Activated CD4-positive, alpha-beta T cell treated with anti-CD3 and anti-CD28 coated beads for 1 hour (primary cell): ENCODE measurements at places on chromosomes 4 and X.

DNA sequence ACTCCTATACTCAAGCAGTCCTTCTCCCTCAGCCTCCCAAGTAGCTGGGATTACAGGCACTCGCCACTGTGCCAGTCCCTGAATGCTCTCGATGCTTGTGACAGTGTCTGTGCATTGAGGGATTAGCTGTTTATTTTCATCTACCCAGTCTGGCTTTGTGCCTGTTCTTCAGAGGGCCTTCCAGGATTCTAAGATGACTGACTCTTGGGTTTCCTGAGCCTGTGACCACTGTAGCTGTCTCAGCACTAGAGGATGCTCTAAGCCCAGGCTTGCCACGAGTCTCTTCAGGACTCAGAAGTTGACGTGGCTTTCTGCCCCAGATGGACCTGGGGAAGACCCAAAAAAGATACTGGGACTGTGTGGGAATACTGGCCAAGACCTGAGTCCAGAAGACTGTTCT lies 201.4 kb downstream of the ARHGAP10 start:
- DNase-seq = no peak

- no peak for DNase-seq
These were observed 37.6 kb downstream of the PF4 start for GRCh38 chr4:73944061-73944875.

DNA sequence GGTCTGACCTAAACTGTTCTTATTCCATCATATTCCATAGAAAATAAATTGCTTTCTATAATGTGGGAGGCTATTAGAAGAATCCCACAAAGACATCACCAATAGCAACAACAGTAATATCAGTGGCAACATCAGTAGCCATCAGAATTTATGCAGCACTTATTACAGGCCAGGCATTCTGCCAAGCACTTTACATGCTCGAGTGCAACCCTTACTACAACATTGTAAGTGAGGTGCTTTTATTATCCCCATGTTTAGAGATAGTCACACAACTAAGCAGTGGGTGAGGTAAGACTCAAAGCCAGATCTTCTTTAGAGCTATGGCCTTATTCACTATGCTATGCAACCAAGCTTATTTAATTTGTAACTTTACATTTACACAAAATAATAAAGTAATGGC lies 317.1 kb upstream of the BMP3 start:
- DNase-seq = no peak

GRCh38 chrX:17372052-17372451 lies 2.9 kb upstream of the NHS start:
- no peak for DNase-seq

GRCh38 chr4:95319169-95319568 lies 229.6 kb downstream of the UNC5C start:
- DNase-seq = no peak

GRCh38 chr4:185730849-185731608 lies 81.0 kb downstream of the SORBS2 start:
- DNase-seq = no peak

GRCh38 chr4:116515959-116516358 lies 569.4 kb downstream of the TRAM1L1 start:
- DNase-seq = no peak

DNA sequence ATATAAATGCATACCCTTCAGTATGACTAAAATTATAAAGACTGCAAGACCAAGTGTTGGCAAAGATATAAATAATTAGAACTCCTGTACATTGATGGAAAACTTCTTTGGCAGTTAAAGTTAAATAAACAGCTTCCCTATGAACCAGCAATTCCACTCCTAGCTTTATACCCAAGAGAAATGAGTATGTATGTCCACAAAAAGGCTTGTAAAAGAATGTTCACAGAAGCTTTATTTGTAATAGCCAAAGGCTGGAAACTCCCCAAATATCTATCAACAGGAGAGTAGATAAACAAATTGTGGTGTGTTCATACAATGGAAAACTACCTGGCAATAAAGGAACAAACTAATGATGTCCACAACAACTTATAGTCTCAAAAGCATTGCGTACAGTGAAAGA lies 184.8 kb downstream of the AMELX start:
- DNase-seq = no peak

GRCh38 chrX:48665991-48666390 lies 17.6 kb upstream of the WAS start:
- DNase-seq = no peak

DNA sequence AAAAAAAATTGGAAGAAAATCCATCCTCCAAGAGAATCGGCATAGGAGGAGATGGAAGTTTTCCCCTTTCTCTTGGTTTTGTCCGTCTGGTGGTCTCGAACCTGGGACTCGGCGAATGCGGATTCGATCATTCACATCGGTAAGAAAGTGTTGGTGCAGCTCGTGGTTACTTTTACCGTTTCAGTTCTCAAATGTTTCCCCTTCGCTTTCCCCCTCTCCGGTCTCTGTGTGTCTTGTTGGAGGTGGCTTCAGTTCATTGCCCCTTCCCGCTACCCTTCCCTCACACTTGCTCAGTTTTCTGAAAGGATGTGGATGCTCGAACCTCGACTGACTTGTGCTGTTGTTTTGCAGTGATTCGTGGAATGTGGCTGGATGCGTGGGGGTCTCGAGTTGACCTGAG lies 840 bp downstream of the GRID2 start:
- DNase-seq = no peak

DNA sequence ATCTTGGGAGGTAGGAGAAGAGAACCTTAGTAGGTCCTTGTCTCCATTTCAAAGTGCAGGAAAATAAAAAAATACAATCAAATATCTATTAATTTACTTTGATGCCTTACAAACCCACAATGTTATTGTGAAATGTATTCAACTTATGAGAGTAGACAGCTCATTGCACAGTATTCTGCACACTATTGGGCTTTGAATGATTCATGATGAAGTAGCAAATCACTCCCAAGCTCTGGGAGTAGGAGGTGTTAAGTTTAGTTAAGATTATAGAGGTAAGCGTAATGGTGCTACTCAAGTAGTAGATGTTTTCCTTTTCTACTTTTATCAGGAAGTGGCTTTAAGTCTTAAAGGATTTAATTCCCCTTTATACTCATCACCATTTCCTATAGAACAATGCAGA lies 32.8 kb upstream of the TMPRSS11A start:
- no peak for DNase-seq

GRCh38 chrX:133627673-133628072 lies 212.4 kb upstream of the GPC4 start:
- DNase-seq = no peak

GRCh38 chr4:150395872-150396271 lies 186.1 kb upstream of the MAB21L2 start:
- DNase-seq = no peak

GRCh38 chrX:41276661-41277506 lies 57.1 kb upstream of the DDX3X start:
- DNase-seq = no peak

GRCh38 chr4:48958582-48958981 lies 27.5 kb upstream of the CWH43 start:
- DNase-seq = no peak

- DNase-seq = no peak
These were observed 29.1 kb downstream of the TTC29 start for GRCh38 chr4:146916479-146917076.

GRCh38 chr4:28427306-28428085 lies 1566.9 kb downstream of the STIM2 start:
- no peak for DNase-seq

DNA sequence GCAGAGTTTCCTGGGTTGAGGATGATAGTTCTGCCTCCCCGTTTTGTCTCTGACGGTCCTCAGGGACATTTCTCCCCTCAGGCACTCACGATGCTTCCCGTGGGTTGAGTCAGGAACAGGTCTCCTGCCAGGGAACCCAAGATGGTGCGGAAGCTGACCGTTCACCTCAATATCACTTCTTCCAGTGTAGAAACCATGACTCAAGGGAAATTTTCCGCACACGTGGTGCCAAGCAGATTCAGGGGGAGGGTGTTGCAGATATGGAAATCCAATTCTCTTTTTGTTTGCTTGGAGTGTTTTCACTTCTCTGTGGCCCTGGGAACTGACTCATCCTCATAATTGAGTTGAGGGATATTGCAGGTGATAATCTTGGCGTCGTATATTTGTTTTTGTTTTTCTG lies 46.7 kb downstream of the CXorf49B start:
- no peak for DNase-seq

DNA sequence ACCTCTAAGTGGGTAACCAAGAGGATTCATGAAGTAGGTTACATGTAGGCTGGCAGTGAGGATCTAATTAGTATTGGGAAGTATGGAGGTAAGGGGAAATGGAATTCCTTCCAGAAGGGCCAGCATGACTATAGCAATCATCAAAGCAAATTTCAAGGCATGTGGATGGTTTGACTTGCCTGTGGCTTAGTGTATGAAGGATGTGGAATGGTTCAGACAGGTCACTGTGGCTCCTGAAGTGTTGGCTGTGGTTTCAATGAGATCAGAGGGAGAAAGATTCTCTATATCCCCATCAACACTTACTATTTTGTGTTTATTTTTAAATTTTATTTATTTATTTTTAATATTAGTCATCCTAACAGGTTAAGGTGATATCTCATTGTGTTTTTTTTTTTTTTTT lies 121.6 kb upstream of the TBC1D9 start:
- no peak for DNase-seq

DNA sequence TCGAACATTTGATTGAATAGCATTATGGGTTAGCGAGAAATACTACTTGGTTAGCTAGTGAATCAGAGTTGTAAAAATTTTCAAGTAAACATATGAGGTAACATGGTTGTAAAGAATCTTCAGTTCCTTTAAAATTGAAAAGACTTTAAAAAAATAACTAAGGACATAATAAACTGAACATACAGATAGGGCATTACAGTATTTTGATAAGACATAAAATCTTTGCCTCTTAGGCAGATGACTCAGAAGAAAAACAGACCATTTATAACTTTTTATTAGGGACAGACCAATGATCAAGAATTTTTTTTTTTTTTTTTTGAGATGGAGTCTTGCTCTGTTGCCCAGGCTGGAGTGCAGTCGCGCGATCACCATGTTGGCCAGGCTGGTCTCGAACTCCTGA lies 43.1 kb downstream of the PNMA5 start:
- DNase-seq = no peak

DNA sequence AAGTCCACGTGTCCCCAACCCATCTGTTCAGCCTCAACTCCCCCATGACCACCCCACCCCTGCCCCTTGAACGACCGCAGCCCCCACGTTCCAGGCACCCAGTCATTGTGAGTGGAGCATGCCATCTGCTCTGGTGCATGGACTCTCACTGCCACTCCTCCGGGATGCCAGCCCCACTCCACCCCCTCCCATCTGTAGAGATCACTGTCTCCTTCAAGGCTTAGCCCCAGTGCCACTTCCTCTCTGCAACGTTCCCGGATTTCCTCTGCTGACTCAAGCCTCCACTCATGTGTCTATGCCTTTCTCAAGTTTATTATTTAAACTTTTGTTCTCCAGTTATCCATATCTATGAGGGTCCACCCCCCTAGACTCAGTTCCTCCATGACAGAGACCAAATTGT lies 54.0 kb downstream of the MAML3 start:
- no peak for DNase-seq

DNA sequence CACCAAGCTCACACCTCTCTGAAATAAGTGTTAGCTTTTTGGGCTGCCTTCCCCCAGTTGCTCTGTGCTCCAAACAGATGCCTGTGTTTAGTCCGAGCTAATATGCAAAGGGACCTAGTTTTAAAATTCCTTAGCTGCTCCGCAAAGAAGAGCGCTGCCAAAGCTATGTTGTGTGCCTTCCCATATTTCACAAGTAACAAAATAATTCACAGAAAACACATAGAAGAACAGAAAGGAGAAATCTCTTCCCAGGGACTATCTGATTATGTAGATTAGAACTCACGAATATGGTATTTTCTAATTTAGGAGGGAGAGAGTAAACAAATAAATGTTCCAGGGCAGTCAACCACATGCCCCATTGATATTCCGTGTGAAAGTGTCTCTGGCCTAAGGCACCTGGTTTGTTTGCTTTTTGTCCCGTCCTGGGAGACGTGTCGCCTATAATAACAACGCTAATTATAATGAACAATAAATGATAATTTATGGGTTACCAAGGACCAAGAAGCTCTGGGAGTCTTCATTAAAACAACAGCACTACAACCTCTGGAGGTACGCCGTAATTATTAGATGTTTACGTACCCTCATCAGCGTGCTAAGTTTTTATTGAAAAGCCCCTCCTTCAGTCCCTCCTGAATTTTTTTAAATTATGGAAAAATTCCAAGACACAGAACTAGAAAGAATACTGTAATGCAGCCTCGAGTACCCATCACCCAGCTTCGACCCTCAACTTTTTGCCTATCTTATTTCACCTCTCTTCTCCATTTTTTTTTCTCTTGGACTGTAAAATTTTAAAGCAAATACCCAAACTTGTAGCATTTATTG lies 1.2 kb upstream of the CCNG2 start:
- no peak for DNase-seq

- no peak for DNase-seq
These were observed 895 bp upstream of the OPN1LW start for GRCh38 chrX:154142950-154143745.

DNA sequence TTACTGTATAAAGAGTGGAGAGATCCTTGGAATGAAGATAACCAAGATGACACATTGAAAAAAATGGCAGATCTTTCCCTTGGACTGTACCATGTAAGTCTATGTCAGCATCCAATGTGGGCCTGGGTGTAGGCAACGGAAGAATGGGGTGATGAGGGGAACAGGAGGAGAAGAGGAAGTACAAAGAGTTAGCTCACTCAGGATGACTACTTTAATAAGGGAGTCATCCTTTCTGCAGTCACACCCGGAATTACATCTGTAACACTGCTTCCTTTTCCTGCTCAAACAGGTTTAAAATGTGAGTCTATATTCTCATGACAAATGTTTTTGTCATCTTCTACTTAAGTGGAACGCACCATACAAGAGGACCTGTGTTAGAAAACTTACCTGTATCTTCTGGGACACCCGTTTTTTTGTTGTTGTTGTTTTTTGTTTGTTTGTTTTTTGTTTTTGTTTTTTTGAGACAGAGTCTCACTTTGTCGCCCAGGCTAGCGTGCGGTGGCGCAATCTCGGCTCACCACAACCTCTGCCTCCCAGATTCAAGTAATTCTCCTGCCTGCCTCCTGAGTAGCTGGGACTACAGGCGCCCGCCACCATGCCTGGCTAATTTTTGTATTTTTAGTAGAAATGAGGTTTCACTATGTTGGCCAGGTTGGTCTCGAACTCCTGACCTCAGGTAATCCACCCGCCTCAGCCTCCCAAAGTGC lies 18.0 kb downstream of the HPSE start:
- DNase-seq = no peak

GRCh38 chr4:189548484-189549125 lies 392.1 kb upstream of the FRG1 start:
- no peak for DNase-seq
